Activated CD8-positive, alpha-beta memory T cell treated with anti-CD3 and anti-CD28 coated beads for 4 hours (primary cell): ENCODE measurements at places on chromosomes 5 and 9.

DNA sequence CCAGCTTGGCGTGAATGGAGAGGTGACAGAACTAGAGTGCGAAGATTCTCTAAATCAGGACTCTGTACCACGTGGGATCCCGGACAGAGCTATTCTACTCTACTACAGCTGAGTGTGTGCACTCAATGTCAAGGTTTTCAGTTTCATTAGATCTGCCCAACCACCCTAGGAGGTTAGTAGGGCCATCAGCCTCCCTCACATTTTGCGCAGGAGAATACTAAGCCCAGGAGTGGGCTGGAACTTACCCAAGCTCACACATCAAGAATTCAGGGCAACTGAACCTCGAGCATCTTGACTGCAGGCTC, 68.3 kb upstream of the TBC1D2 start:
- no peak for DNase-seq

DNA sequence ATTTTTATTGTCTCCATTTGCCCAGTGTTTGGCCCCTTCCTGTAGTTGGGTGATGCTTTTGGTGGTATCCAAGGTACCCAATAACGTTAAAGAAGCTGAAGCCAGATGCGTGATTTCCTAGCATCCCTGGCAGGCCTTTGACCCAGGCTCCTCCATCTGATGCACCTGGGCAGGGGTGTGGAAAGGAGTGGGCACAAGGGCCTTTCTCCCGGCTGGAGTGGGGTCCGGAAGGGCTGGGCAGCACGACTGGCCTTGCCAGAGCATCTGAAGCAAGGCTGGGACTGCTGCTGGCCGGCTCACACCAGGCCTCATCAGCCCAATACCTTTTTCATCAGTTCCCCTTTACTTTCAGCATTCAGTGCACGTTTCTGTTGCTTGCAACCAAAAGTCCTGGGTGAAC, 220.2 kb downstream of the FANCC start:
- no peak for DNase-seq

DNA sequence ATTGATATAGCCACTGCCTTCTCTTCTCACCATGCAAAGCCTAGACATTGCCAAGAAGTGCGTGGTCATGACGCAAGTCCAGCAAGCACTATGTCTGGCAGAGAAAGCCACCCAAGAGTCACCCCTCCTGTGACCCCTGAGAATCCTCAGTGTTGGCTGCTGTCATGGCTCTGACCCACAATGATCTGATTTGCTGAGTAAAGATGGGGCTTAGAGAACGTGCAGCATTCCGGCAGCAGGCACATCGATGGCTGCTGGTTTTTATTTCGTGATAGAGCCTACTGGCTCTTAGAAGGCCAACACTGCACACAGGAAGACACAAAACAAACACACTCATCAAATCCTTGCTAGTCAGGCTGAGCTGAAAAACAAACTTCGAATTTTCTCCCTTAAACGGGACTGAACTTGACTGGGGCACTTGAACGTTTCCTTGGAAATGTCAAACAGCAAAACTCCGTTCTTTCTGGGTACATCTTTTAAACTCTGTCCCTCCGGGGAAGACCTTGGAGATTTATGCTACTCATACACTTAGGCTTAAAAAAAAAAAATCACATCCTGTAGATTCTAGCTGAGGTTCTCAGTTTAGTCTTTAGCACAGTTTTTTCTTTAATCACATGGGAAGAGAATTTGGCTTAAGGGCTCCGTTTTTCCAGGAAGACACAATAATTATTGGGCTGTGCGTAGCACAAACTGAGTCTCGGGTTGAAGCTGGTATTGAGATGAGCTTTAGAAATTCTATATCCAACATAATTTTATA, 88.2 kb upstream of the BASP1 start:
- no peak for DNase-seq

DNA sequence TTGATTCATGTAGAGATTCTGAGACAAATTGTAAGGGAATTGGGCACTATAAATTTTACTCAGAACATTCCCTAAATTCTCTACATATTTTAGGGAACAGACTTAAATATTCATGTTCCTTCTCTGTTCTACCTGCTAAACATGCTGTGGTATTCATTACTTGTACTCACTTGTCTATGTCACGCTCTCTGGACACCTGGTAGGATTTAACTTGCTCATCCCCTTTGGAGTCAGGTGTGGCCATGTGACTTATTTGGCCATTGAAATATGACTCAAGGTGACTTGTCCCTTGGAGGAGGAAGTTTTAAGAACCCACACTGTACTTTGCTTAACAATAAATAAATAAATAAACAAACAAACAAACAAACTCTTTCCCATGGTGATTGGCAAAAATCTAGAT, 2258.8 kb upstream of the WWC1 start:
- DNase-seq, result no peak

- DNase-seq, result no peak
Observed at GRCh38 chr9:121253821-121254501, 14.0 kb upstream of the GSN start.
